Neural progenitor cell (in vitro differentiated cells): ENCODE measurements at places on chromosomes 4 and X.

DNA sequence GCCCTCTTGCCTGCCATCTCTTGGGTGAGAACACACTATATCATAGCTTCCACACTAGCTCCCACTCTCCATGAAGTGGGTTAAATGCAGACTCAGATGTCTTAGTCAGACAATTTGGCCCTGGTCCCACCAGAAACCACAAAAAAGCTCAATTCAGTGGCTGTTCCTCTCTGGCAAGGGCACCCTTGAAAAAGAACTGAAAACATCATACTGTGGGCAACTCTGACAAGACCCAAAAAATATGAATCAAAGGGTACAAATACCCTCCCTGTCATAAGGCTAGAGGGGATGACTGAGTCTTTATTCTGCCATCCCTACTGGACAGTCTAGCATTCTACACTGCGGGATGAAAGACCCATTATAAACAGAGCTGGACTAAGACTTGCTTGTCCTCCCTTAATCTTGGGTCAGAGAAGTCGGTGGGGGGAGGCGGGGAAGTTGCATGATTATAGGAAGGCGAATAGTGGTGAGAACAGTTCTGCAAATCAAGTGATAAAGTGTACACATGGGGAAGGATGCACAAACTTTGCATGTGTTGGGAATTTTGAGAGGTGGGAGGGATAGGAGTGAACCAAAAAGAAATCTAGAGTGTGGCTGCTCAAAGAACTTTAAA lies 172.1 kb downstream of the OPHN1 start:
- no peak for DNase-seq

DNA sequence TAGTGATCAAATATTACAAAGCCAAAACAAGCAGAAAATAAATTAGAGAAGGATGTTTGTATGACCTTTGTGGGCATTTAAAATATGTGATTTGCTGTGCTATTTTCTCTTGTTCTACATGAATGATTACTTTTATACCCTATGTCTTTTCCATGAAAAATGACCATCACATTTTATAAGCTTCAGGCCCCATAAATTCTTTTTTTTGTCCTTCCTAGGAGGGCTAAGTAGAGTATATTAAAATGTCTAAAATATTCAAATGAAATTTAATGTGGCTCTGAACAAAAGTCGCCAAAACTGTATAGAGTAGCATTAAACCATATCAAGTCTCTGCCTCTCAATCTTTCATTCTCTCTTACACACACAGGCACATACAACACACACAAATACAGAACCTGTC lies 15.9 kb upstream of the EMCN start:
- no peak for DNase-seq

- no peak for DNase-seq
Observed at GRCh38 chr4:94500685-94501084, 48.9 kb downstream of the PDLIM5 start.

- DNase-seq = no peak
Observed at GRCh38 chr4:14915018-14915417, 87.3 kb upstream of the CPEB2 start.

- DNase-seq = no peak
Observed at GRCh38 chrX:123818243-123818642, 41.6 kb upstream of the XIAP start.

DNA sequence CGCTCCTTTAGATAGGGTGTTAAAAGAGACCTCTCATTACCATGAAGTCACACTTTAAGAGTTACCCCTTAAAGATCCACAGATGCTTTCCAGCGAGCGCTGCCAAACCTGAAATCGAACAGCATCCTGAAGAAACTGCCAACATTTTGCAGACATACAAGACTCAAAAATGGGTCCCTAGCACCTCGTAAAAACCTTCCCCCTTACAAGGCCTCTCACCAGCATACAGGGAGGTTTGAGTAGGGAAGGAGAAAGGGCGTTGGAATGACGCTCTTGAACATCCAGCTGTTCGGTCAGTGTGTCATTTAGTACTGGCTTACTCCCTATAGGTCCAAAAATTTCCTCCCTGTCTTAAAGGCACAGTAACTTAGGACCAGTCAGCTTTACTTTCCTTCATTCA lies 45.3 kb upstream of the PGRMC1 start:
- DNase-seq = no peak

DNA sequence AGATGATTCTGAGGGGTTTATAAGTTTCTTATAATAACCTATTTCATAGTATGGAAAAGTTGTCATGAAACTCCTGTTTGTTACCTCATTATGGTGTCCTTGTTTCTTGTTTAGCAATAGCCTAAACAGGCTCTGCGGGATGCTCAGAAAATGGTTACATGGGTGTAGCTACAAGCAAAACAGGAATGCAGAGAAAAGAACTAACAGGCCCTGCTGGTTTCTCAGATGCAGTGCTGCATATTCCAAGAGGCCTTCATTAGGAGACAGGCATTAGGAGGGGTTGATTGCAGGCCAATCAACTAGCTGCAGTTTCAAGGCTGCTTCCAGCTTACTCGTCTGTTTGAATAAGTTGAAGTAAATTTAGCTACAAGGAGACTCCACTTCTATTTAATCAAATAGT lies 37.6 kb upstream of the HPGD start:
- DNase-seq = peak; percentile 29

DNA sequence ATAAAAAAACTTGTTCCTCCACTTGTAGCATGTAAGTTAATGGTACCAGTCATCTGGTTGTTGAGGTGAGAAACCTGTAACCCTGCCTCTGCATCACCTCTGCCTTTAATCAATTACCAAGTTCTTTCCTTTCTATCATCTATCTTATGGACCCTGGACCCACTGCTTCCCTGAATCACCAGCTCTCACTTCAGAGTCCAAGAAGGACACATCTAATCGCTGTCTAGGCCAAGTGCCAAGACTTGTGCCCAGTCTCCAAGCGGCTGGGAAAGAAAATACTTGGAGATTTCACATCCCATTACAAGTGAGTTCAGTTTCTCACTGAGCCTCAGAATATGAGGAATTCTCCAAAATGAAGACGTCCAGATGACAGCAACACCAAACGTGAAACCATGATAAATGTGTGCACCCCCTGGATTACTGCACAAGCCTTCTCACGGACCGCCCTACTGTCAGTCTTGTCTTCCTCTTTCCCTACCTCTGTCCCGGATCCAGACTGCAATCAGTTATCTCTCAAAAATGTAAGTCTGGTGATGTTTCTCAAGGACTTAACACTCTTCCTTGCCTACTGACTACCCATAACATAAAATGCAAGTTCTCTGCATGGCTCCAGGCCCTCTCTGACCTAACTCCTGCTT lies 10.4 kb downstream of the PALLD start:
- no peak for DNase-seq

GRCh38 chrX:152817078-152817764 lies 13.3 kb downstream of the CETN2 start:
- peak; percentile 38 for DNase-seq

- DNase-seq = no peak
Observed at GRCh38 chrX:88355252-88355651, 391.8 kb upstream of the CPXCR1 start.

- peak; percentile 36 for DNase-seq
Observed at GRCh38 chr4:69689599-69689998, 36.6 kb upstream of the UGT2A1 start.

GRCh38 chr4:186726426-186727168 lies 2.9 kb upstream of the FAT1 start:
- DNase-seq = peak; percentile 93

DNA sequence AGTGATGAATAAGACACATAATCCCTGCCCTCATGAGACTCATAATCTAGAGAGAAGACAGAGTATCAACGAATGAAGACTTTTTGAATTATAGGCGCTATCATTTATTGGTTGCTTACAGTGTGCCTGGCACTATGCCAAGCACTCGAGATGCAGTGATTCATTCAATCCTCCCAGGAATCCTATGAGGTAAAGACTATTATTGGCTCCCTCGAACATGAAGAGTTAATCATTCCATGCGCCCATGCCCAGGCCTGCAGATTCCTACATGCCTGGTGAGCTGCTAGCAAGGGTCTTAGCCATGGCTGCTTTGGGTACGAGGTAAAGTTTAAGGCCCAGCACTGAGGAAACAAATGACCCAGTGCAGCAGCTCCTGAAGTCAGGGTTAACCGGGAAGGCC lies 47.0 kb downstream of the TEX13B start:
- no peak for DNase-seq

DNA sequence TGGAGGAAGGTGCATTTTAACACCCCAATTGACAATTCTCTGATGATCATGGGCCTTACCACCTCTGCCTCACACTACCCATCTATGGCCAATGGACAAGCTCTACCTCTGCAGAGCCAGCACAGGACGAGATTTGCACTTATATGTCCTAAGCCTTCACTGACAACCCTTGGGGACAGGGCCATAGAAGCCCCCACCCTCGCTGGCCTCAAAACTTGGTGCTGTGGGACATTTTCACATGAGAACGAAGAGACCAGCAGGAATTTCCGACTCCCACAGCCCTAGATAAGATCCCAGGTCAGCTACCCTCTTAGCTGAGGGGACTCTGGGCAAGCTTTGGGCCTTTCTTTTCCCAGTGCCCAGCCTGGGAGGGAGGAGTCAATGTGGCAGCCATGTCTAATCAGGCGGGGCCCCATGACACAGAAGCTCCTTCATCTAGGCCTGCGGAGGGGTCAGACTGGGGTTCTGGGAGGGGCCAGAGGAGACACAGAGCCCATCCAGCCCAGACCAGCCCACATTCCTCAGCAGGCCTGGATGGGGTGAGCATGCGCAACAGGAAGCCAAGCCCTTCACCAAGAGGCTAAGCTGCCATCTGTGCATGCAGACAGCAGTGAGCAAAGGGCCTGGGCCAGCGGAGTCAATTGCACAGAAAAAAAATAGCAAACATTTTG lies 12.1 kb downstream of the PJA1 start:
- DNase-seq = peak; percentile 87

DNA sequence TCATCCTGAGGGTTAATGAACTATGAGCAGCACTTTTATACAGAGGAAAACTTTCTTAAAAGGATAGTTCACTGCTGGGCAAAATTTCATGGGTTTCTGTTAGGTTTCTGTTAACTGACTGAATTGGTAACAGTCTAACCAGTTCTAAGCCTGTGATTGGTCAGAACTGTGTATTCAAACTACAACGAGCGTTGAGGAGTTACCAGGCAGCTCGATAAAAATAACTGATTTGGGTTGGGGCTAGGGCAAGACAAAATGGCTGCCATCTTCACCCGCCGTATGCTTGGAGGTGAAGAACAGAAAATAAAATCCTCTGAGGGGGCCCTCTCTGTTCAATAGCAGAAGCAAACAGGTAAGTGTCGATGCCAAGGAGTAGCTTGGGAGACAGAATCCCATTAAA lies 22.0 kb downstream of the FAM133A start:
- no peak for DNase-seq

DNA sequence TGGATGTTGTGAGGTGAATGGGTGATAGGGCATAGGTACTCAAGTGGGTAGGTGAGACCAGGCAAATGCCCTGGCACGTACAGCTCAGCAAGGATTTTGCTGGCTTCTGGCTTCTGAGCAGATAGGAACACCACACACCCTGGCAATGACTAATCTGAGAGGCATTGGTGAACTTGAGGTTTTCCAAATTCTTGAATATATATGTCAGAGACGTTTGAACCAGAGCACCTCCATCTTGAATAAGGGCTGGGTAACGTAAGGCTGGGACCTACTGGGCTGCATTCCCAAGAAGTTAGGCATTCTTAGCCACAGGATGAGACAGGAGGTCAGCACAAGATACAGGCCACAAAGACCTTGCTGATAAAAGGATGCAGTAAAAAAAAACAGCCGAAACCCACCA lies 204.5 kb downstream of the NLGN4X start:
- DNase-seq = no peak
